Activated T-cell treated with anti-CD3 and anti-CD28 coated beads for 48 hours (primary cell): ENCODE measurements at places on chromosomes 13 and 19.

DNA sequence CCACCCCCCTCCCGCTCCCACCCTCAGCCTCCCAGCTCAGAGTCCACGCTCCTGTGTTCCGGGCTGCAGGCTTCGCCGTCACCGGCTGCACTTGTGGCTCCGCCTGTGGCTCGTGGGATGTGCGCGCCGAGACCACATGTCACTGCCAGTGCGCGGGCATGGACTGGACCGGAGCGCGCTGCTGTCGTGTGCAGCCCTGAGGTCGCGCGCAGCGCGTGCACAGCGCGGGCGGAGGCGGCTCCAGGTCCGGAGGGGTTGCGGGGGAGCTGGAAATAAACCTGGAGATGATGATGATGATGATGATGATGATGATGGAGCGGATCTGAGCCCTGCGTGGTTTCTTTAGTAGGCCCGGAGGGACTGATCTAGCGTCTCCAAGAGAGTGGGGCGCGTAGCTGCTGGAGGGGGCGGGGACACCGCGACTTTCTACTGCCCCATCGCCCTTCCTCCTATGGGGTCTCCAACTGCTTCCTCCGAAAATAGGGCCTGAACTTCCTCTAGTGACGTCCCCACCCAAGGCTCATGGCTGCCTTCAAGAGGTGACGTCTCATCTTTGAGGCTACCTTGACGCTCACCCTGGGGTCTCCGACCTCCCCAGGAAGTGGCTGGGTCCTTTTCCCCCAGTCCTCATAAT lies 1.4 kb downstream of the RETN start:
- no peak for DNase-seq

DNA sequence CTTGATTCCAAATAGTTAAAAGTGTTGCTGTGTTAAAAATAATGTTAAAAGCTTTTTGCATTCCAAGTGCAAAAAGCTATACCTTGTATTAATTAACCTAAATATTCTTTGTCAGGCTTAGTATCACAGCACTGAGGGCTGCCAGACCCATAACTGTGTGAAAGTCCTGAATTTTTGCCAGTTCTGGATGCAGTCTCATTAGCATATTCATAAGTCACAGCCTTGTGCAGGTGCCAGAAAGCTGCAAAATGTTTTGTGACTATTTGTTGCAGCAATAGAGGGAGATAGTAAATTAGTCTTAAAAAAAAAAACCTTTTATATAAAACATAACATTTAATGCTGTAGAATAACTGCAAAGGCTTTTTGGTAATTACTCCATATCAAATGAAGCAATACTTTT lies 56.6 kb downstream of the SLITRK1 start:
- DNase-seq: no peak

GRCh38 chr13:36778083-36778671 lies 40.8 kb upstream of the RFXAP start:
- no peak for DNase-seq

DNA sequence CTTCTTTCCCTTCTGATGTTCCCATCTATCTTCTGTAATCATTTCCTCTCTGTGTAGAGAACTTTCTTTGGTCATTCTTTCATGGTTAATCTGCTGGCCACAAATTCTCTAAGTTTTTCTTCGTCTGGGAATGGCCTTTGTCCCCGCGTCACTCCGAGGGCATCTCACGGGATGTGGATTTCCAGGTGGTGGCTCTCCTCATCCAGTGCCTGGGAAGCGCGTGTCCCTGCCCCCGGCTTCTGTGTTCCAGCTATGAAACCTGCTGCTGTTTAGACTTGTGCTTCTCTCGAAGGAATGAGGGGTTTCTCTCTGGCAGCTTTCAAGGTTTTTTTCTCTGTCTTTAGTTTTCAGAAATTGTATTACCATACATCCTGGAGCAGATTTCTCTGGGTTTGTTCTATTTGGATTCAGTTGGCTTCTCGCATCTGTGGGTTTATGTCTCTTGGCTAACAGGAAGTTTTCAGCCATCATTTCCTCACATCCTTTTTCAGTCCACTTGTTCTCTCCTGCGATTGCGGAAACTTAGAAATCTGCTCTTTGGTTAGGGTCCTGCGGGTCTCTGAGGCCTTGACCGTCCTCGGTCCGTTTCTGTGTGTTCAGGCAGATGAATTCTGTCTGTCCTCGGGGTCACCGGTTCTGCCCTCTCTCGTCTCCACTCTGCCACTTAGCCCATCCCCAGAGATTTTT lies 36.9 kb upstream of the DCUN1D2 start:
- no peak for DNase-seq

DNA sequence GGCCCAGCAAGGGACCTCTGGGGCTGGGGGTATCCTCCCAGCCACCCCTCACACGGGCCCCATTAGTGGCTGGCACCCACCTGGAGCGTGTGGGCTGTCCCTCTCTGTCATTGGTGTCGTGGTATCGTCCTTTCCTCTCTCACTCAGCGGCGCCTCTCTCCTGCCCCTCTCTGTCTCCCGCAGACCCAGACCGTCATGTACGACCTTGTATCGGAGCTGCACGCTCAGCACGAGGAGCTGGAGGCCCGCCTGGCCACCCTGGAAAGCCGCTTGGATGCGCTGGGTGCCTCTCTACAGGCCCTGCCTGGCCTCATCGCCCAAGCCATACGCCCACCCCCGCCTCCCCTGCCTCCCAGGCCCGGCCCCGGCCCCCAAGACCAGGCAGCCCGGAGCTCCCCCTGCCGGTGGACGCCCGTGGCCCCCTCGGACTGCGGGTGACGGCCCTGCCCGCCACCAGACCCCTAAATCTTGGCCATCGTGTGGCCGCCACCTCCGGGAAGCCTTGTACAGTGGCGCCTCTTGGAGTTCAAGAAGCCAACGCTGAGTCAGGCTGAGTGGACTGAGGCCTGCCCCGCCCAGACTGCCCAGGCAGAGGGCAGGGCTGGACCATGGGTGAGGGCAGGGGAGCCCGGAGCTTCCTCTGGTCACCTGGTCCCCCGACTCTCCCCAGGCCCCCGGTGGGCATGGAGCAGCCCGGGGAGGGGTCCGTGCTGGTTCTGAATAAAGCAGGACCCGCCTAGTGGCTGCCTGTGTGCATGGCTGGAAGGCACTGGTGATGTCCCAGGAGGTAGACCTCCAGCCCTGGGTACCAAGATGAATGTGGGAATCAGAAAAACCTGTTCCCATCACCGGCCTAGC lies 9.8 kb upstream of the ARRDC2 start:
- no peak for DNase-seq

- DNase-seq: no peak
These were observed 9.0 kb downstream of the SIGLEC11 start for GRCh38 chr19:49951806-49952478.

DNA sequence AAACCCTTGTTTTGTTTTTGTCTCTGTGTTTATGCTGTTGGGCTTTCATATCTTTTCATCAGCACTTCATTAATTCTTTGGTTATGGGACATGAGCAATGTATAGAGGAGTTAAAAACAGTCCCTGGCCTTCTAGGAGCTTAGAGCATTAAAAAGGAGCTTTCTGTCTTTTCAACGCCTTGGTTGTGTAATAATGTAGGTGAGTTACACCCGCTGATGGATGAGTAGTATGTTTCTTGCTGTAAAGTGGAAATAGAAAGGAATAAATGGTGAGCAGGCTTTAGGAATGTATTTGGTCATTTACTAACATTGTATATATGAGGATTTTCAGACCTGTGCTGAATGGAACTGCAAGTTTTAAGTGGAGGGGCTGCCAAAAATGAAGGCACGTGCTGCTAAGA lies 121.5 kb upstream of the RNF113B start:
- DNase-seq: no peak

GRCh38 chr19:46408664-46409039 lies 4.7 kb downstream of the CCDC8 start:
- DNase-seq: no peak

DNA sequence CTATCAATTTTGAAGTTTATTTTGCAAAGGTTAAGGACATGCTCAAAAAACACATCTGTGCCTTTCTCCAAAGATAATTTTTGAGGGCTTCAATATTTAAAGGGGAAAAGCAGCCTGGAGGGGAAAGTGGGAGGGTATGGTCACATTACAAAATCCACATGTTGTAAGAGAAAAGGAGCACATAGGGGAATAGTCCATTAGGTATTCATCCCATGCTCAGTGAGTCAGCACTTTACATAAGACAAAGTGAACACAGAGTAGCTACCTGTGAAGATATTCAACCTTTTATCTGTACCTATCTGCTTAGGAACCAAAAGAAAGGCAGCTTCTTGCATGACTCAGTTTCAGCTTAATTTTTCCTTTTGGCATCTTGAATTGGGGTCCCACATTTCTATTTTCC lies 932.0 kb downstream of the SLITRK6 start:
- DNase-seq: no peak

GRCh38 chr13:29453617-29454011 lies 141.9 kb downstream of the SLC7A1 start:
- no peak for DNase-seq

- no peak for DNase-seq
These were observed 183.2 kb downstream of the GPC6 start for GRCh38 chr13:93409816-93410215.
